T-helper 17 cell (primary cell): ENCODE measurements at places on chromosomes 1 and 21. TPM values are rescaled to one million over a fixed set of nuclear protein-coding genes. Genes with fewer than 3 reads are reported as not detected.

DNA sequence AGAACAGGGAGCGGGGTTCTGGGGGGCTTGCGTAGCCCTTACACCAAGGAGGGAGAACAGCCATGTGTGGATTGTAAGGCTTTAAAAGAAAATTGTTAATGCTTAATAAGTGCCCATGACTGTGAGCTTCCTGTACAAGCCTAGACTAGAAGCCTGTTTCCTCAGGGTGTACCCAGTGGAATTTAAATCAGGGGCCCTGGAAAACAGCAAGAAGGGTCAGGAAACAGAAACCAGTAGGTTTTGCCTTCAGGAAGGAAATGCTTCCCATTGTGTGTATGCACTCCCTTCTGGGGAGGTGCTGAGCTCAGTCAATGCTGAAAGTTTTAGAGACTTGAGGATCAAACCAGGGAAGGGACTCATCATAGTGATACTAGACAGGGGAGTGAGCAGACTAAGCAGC is 12.7 kb downstream of the UTP11 start:
- DNase-seq = no peak

DNA sequence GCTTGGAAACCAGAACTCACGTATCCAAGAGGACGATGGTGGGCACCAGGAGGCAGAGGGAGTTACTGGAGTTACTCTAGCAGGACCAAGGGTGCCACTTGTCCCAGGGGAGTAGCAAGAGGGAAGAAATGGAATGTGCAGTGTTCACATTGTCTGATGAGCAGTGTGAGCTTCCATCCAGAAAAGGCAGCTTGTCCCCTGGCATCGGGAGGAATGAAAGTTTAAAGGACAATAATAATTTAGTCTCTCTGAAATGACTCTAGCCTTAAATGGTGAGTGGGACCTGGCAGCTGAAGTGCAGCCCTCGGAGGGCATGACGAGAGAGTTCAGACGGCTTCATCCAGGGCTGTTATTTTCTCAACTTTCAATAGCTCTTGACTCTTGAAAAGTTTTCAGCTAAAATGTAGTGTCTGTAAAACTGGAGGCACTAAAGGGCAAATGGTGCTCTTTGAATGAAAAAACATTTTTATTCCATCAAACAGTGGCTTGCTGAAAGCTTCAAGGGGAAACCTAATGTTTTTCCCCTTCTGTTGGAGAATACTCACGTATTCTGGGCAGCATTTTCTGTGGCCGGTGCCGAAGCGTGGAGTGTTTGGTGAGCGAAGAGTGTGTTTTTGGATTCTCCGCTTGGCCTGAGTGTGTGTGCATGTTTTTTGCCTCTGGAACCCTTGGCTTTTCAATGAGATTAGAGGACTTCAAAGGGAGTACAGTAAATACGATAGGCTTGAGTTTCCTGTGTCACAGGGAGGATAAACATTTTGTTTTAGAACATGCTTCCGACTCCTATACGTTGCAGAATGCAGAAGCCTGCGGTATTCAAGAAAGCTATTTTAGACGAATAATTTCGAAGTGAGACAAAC is 157.3 kb downstream of the GALNT2 start:
- DNase-seq = no peak

Gene SPATA21
- not detected for total RNA-seq

Gene LENEP
- not detected for total RNA-seq
